ENCODE measurements at places on chromosomes 2 and 18.

DNA sequence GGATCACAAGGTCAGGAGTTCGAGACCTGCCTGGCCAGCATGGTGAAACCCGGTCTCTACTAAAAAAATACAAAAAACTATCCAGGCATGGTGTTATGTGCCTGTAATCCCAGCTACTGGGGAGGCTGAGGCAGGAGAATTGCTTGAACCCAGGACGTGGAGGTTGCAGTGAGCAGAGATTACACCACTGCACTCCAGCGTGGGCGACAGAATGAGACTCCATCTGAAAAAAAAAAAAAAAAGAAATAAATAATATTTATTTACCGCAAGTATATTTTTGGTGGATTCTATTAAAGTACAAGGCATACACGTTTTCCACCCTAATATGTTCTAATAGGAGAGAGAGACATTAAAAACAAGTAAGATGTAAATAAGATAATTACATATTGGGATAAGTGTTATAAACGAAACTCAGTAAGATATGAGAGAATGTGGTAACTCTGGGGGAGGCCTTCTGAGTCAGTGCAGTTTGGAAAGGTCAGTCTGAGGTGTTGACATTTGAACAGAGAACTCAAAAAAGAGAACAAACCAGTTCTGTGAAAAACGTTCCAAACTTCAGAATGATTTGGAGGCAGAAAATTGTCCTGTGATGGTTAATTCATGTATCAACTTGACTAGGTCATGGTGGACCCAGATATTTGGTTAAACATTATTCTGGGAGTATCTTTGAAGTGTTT, 8.8 kb upstream of the POLI start:
- DNase-seq, result no peak

DNA sequence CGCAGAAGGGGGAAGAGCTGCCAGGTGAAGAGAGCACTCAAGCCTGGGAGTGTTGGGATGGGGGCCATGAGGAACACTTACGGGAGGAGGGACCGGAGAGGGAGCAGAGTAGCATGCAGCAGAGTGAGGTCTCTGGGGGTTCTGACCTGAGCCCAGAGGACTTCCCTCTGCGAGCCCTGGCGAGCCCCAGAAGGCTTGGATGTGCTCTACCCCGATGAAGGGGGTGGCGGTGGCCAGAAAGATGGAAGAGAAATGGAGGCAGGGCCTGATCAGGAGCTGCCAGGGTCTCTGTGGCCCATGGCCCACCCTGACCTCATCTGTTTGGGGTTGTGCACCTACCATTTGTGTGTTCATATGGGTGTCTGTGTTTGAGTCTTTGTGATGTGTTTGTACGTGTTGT, 42.0 kb downstream of the CROCC2 start:
- DNase-seq, result no peak

- no peak for DNase-seq
Observed at GRCh38 chr2:85741211-85741832, 12.5 kb upstream of the ATOH8 start.

- peak; percentile 35 for DNase-seq
Observed at GRCh38 chr2:112156152-112156986, 18.2 kb downstream of the FBLN7 start.

GRCh38 chr2:241941691-241942301, 72.3 kb downstream of the RTP5 start:
- DNase-seq, result no peak

GRCh38 chr2:193461431-193461934, 1266.8 kb upstream of the TMEFF2 start:
- no peak for DNase-seq

- no peak for DNase-seq
Observed at GRCh38 chr2:223088866-223089265, 36.9 kb downstream of the KCNE4 start.

DNA sequence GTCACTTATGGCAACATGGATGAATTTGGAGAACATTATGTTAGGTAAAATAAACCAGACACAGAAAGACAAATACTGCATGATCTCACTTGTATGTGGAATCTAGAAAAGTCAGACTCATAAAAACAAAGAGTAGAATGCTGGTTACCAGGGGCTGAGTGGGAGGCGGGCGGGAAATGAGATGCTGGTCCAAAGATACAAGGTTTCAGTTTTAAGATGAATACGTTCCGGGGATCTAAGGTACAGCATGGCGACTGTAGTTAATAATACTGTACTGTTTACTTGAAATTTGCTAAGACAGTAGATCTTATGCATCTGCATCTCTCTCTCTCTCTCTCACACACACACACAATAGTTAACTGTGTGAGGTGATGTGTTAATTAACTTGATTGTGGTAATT, 14.2 kb downstream of the FAM110C start:
- no peak for DNase-seq

GRCh38 chr2:40192864-40193669, 258.8 kb downstream of the SLC8A1 start:
- DNase-seq, result no peak

- no peak for DNase-seq
Observed at GRCh38 chr2:121705958-121706357, 30.7 kb downstream of the NIFK start.

DNA sequence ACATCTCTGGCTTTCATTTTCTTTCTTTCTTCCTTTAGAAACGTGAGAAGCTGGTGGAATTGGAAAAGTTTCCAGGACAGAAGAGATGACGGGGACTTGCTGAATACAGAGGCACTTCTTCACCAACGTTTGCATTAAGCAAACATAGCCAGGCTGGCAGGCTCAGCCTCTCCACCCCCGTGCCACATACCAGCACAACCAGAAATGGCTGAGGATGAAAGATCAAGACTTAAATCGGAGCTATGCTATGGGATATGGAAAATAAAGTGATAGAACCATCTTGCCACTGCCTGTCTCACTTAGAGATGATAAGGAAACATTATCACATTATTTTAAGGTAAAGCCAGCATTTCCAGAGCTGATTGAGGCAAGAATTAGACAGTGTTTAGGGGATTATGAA, 483.3 kb downstream of the BCL11A start:
- no peak for DNase-seq

GRCh38 chr18:75211626-75211952, 992 bp downstream of the TSHZ1 start:
- DNase-seq, result no peak

DNA sequence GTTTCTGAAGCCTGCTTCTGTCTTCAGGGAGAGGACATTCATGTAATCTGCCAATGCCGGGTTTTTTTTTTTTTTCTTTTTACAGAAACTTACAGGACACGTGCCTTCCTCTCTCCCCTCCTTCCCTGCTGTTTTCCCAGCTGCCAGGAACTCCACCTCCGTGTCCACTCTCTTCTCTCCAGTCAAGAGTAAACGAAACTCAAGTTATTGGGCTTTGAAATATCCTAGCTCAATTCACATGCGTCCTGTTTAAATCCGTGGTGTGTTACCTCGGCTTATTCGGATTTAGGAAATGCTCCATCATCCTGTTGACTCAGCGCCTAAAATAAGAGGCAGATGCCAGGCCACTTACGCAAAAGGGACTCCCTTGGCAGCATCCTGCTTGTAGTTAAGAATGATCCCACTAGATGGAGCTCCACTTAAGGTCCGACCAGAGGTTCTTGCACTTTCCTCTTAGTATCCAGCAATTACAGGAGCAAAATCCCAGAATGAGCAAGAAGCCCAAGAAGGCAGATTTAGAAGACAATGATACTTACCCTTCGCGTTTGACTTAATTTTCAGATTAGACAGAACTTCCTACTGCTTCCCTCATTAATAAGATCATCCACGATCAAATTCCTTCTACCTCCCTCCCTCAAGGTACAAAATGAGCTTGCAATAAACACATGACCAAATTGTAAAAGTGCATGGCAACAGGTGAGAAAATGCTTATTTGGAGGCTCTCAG, 97.2 kb upstream of the ZCCHC2 start:
- DNase-seq, result peak; percentile 77

DNA sequence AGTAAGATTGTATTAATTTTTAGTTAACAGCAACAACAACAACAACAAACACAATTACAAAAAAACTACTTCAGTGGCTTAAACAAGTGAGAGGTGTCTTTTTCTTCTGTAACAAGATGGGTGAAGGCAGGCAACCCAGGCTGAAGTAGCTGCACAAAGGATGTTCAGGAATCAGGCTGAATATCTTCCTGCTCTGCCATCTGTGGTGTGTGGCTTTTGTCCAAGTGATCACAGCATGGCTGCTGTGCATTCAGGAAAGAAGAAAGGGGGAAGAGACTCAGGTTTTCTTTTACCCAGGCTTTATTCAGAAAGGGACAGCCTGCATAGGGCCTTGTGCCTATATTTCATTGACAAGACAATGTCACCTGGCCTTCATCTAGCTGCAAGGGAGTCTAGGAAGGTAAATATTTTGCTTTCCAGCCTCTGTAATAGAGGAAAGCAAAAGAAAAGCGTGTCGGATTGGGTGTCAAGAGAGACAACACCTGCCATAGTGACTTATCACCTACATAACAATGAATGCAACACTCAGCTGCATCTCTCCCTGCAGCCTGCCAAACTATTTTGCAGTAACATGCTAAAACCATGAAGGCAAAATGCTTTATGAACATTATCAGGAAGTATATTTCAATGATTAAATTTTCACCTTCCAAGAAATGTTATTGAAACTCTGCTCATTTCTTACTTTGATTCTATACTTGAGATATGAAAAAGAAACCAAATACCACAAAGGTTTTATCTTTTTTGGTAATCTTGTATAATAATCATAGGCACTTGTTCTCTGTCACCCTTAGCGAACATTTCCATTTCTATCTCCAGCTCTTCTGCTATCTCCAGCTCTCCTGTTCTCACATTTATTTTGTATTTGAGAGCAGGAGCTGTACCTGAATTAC, 14.6 kb downstream of the G6PC2 start:
- no peak for DNase-seq

DNA sequence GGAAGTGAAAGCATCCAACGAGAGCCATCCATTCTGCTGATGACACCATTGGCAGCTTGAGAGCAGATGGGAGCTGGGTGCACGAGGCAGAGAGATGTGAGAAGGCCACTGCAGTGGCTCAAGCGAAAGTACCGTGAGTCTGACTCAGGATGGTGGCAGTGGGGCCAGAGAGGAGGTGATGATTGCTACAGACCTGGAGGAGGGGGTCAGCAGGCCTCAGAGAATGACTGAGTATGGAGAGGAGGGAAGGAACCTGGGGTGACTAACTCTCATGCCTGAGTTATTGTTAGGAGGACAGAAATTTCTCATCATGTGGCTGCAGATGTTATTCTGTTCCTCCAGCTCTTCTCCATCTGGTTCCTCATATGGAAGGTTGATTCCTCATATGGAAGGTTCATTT, 8.8 kb upstream of the ZBTB7C start:
- DNase-seq, result no peak

GRCh38 chr18:68083131-68083530, 566.6 kb upstream of the DSEL start:
- no peak for DNase-seq

- no peak for DNase-seq
Observed at GRCh38 chr18:2970772-2971659, 41.9 kb downstream of the LPIN2 start.

DNA sequence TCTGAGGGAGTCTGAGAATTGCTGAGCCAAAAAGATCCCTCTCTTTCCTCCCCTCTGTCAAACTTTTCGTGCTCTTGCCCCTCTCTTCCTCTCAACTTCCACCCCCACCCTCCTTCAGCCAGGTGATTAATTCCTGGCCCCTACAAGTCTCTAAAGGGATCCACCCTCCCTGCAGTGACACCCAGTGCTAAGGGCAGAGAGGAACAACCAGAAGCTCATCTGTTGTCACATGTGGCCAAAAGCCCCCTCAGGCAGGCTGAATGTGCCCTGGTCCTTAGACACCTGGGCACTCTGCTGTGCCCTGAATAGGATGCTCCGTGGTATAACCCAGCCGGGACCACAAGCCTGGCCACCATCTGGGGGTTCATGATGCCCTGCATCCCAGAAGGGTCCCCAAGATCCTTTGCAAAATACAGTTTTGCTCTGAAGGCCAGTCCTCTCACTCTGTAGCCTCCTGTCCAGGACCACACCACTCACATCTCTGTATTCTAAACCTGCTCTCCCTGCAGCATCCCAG, 234.4 kb downstream of the BCL11A start:
- DNase-seq, result no peak

DNA sequence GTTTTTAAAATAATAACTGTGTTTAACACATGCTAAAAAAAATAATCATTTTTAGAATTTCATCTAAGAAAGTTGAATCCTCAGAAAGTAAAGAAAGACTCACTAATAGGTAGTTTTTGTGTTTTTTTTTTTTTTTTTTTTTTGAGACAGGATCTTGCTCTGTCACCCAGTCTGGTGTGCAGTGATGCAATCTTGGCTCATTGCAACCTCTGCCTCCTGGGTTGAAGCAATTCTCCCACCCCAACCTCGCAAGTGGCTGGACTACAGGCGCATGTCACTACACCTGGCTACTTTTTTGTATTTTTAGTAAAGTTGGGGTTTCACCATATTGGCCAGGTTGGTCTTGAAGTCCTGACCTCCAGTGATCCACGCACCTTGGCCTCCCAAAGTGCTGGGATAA, 7.1 kb downstream of the CKAP2L start:
- DNase-seq, result no peak

- no peak for DNase-seq
Observed at GRCh38 chr18:35191698-35192025, 49.2 kb upstream of the ZNF397 start.

GRCh38 chr2:14678761-14679160, 46.2 kb downstream of the LRATD1 start:
- DNase-seq, result no peak

GRCh38 chr18:33914399-33914798, 310.3 kb downstream of the NOL4 start:
- DNase-seq, result no peak

DNA sequence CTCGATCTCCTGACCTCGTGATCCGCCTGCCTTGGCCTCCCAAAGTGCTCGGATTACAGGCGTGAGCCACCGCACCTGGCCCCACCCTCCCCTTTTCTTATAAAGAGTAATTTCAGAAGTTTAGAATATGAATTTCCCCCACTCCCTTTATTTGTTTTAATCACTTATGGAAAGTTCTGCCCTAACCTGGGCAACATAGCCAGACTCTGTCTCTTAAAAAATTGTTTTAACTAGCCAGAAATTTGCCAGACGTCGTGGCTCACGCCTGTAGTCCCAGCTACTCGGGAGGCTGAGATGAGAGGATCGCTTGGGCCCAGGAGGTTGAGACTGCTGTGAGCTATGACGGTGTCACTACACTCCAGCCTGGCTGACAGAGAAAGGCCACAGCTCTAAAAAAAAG, 7.7 kb upstream of the NBAS start:
- no peak for DNase-seq

- no peak for DNase-seq
Observed at GRCh38 chr2:137535897-137536296, 428.4 kb upstream of the HNMT start.

GRCh38 chr2:227765788-227766372, 20.2 kb downstream of the SCYGR8 start:
- no peak for DNase-seq

- no peak for DNase-seq
Observed at GRCh38 chr2:231012463-231012862, 16.5 kb downstream of the SPATA3 start.

DNA sequence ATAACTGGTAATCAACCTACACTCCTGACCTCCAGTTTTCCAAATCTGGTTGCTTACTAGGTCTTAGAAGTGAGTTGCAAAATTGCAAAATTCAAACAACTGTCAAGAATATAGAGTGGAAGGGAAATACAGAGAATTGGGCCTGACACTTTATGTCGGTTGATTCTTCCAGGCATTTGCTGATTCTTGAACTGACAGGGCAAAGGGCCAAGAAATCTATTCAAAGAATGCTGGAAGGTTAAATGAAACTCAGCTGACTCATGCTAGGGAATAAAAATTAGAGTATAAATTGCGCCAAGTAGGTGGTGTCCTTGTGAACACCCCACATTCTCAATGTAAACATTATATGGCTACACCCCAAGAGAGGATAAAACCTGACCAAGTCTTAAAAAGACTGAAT, 21.5 kb upstream of the ZSCAN30 start:
- no peak for DNase-seq

GRCh38 chr2:41431756-41432155, 616.1 kb upstream of the PKDCC start:
- no peak for DNase-seq
